Spinal cord (tissue), 10 donors: ENCODE measurements at places on chromosomes 5 and 9. TPM values are rescaled to one million over a fixed set of nuclear protein-coding genes. Genes with fewer than 3 reads are reported as not detected.

DNA sequence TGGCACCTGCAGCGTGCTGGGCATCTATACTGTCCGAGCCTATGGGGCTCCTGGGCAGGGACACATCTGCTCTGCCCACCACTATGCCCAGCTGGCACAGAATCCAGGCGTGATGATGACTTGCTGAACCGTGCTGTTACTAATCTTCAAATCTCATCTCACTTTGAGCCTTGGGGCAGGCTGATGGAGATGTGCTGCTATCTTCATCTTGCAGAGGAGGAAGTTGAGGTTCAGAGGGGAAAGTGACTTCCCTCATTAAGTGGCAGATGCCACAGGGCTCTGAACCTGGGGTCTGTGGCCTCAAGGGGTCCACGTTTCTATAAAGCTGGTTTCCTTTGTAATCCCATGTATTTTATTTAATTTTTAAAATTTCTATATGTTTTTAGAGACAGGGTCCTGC, 4.7 kb downstream of the SLC2A6 start:
- DNase-seq: no peak

DNA sequence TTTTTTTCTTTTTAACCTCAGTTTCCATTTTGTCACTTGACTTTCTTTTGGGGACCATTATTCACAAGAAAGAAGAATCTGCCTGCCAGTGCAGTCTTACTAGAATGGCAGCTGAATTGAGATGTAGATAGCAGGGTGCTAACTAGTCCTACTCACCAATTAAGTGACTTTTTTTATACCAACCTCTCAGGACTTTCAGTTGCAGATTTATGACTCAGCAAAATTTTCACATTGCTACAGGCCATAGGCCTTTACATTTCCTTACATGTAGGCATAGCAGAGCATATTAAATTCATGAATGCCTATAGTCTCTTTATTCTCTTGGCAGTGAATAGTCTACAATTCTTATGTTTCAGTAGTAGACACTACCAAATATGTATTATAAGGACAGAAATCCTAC, 54.0 kb upstream of the FKTN start:
- DNase-seq: no peak

HEMGN gene
- 34.7 TPM for total RNA-seq

DNA sequence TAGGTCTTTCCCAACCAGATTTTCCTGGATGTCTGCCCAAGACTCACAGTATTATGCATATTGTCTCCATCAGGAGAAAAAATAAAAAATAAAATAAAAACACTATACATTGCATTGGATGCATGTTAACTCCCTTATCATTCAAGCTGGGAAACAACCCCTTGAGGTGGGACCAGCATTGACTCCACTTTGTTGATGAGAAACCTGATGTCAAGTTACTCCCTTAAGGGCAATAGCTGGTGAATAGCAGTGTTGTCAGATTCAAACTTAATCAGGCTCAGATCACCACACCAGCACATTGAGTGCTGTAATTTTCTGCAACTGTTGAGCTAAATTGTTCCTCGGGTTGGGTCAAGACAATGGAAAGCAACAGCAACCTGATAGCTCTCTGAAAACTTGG, 264.0 kb upstream of the TRIM32 start:
- no peak for DNase-seq

DNA sequence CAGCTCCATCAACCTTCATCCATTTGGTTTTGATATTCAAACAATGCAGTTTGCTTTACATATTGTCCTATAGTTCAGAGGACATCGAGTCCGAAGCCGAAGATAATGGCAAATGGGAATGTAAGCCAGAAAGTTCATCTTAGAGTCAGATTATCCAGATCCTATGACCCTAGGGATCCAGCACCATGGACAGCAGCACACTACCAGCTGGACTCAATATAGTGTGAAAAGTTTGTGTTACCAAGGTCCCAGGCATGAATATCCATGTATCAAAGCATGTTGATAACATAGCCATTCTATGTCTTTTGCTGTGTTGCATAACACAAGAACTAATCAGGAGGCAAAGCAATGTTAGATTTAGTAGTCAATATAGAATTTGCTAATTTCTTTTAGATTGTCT, 46.3 kb downstream of the FSTL4 start:
- peak; percentile 7 for DNase-seq

- no peak for DNase-seq
These were observed 149.7 kb upstream of the SV2C start for GRCh38 chr5:75933489-75933888.

AIF1L gene
- total RNA-seq: 52.5 TPM

PRRC2B gene
- 115 TPM for total RNA-seq

DNA sequence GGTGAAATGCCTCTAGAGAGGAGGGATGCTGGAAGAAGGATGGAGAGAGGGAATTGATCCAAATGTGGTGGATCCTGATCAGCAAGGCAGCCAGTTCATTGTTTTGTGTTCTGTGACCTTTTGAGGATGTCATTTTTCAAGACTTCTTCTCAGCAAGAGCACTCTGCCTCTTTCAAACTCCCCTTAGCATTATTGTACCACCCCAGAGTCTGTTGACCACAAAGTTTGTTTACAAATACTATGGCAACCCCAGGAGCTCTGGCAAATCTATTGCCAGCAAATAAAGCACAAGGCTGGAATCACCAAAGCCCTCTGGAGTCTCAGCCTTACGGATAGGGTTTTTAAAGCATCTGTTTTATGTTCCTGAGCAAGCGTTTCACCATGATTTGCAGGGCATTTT, 76.2 kb upstream of the SLC1A3 start:
- DNase-seq: no peak

- no peak for DNase-seq
These were observed 47.9 kb upstream of the BASP1 start for GRCh38 chr5:17169507-17169906.

DNA sequence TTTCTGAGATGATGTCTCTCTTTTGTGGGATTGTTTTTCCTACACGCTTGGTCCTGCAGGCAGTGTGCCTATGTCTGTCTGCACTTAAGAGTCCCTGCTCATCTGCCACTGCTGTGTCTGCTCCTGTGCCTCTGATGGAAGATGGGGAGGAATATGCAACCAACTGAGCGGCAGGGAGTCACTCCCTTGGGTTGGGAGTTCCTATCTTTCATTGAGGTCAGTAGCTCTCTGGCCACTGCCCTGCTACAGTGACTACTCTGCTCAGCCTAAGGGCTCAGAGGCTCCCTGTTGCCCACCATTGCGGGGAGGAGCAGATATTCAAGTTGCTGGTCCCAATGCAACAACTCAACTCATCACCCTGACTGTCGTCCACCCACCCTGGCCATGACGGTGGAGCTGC, 13.4 kb upstream of the FAM163B start:
- DNase-seq: no peak

FAM219A gene
- 23.6 TPM for total RNA-seq

DNA sequence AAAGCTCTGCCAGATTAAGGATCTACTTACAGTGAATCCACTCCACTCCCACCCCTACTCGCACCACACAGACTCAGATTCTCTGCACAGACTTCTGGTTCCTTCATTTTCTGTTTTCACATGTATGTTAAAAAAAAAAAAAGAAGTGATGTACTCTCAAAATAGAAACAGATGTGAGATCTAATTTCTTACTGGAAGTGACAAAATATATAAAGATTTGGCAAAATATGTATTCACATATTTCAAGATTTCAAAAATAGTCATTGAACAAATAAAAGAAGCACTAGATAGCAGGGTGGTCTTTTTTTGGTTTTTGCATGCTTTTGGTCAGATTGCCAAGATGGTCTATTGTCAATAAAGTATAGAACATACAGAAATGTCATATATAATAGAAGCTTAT, 379.2 kb downstream of the TMEM167A start:
- DNase-seq: no peak

PCDHA13 gene
- total RNA-seq: 12.4 TPM

CTSV gene
- 3.5 TPM for total RNA-seq
